Osteocyte (in vitro differentiated cells): ENCODE measurements at places on chromosomes 6 and 20. TPM values are rescaled to one million over a fixed set of nuclear protein-coding genes. Genes with fewer than 3 reads are reported as not detected.

PLCB4 gene
- 5.1 and 5.3 TPM in 2 replicates for total RNA-seq

SSTR4 gene
- total RNA-seq: not detected in 2 replicates

RAD21L1 gene
- total RNA-seq: not detected in 2 replicates

PRICKLE4 gene
- 1.9 and 2.3 TPM in 2 replicates for total RNA-seq

KHDC1L gene
- not detected in 2 replicates for total RNA-seq

LY6G6F gene
- total RNA-seq: not detected in 2 replicates

VARS1 gene
- total RNA-seq: 73.0 and 73.4 TPM in 2 replicates

EFCAB8 gene
- 0.64 and 0.97 TPM in 2 replicates for total RNA-seq

NKX2-4 gene
- total RNA-seq: not detected in 2 replicates
